Activated naive CD8-positive, alpha-beta T cell treated with anti-CD3 and anti-CD28 coated beads, Interleukin-2, amount 50 U/mL, for 24 hours (primary cell): ENCODE measurements at places on chromosomes 5 and 9.
A peak's percentile ranks its signal among the peaks of the same experiment; 100 is the strongest.

DNA sequence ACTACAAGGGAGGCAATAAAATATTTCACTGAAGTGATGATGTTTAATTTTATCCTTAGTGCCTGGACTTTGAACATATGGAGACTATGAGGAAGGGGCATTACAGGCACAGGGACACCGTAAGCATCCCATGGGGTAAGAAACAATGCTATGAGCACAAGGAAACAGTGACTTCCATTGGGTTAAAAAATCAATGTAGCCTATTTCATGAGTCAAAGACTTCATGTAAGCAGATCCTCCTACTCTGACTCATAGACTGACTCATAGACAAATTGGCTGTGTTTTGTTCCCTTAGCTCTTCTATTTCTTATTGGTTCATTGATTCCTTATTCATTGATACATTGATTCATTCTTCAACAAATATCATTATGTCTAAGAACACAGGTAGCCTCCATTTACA lies 351.0 kb downstream of the PRELID2 start:
- DNase-seq = no peak

GRCh38 chr5:1814183-1815020 lies 13.2 kb downstream of the NDUFS6 start:
- DNase-seq = no peak

DNA sequence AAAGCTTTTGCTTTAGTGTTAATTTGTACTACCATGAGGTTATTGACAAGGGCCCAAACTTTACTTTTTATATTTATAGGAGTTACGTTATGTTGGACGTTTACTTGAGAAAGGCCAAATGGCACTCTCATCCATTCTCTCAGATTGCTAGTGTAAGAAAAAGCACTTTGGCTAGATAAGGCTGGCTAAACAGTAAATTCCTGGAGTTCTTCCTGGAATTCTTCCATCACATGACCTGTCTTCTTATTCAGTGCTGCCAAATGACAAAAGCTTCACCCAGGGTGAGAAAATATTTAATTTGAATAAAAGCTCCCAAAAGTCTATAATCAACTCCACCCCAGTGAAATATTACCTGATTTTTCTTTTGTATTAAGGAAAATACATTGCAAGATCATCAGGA lies 1568.9 kb upstream of the ACO1 start:
- DNase-seq = no peak

GRCh38 chr9:36928670-36929349 lies 105.3 kb downstream of the PAX5 start:
- DNase-seq = peak; percentile 14

DNA sequence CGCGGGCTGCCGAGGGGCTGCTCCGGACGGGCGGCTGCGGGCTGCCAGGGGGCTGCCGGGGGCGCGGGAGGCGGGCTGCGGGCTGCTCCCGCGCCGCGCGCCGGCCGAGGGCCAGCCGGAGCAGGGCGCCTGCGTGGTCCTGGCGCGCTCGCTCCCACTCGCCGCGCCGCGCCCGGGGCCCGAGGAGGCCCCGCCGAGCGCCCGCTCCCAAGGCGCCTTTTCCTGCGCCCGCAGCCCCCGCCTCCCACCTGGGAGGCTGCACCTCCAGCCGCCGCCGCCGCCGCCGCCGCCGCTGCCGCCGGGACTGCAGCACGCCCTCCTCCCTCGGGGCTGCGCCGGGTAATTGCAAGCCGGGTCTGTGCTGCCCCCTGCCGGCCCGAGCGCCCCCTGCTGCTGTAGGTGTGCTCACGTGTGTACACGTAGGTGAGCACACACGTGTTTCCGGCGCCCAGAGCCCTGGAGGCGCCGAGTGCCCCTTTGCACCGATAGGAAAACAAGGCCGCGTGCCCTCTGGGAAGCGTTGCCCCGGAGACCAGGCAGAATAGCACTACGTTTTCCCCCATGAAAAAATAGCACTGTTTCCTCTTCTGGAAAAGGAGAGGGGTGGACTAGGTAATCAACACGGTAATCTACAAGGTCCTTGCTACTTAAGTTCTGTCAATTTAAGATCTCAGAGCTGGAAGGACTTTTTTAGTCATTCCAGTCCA lies at the start of gene EPB41L4B:
EPB41L4B (minus strand) TSS at position 318 of the 707 bp plus-strand sequence. CDS start 613 bp downstream, outside the sequence.
- peak; percentile 93 for DNase-seq

DNA sequence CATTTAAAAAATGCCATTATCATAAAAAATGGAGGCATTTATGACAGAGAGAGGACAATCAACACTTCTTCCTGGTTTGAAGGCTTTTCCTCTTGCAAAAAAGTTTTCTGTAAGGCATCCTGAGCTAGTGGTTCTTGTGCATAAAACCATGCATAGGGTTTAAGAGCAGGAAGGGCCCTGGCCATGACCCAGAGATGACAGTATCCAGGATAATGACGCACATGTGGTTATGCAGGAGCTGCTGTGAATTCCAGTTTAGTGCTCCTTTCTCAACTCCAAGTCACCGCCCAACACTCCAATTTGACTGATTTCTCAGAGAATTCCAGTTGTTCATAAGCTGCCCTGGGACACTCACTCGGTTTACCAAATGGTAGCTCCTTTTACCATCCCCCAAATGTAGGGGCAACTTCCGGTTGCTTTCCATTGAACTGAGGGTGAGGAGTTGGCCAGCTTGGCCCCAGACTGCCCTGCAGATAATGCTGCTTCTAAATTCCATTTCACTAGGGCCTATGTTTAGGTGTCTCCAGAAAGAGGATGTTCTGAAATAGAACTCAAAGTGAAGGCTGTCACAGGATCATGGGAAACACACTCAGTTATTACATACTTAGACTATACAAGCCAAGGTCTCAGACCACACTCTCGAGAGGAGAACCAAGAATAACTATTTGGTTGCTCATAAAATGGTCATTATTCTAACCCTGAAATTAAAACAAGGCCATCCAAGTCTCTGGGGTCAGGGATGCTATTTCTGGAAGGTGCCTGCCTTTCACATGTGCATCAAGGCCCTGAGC lies 179.1 kb downstream of the SLIT3 start:
- no peak for DNase-seq

- no peak for DNase-seq
Observed at GRCh38 chr5:33281431-33281843, 159.3 kb upstream of the TARS1 start.

DNA sequence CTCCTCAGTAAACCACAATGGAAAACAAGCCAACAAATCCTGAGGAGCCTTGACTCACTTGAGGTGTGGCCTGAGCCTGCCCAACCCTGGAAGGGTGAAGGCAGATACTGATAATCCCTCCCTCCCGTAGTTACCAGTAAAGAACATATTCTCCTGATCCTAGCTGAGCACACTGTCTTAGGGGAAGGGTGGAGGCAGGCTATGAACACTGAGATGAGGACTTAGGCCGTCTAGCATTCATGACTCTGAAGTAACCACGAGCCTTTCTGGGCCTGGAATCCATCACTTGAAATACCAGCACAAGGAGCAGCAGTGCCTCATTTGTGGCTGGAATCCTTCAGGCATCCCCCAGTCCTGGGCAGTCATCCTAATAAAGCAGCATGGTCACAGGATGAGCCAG lies 124.5 kb upstream of the PRLR start:
- DNase-seq = no peak

DNA sequence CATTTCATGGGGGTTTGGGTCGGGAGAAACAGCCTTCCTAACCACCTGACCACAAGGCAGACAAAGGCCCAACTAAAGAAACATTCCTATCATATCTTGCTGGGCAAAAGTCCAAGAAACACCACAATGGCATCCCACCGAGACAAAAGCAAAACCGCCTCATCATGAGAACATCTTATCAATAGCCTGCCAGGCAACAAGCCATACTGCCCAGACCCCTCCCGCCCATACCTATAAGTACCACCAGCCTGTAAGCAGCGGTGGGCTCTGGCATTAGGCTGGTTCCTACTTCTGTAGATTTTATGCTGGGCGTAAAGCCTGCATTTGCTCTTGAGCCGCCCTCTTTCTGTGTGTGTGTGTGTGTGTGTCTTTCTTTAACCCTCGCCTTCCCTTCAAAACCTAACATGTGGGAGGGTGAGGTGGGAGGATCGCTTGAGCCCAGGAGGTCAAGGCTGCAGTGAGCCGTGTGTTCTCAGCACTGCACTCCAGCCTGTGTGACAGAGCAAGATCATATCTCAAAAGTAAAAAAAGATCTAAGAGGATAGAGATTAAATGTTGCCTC lies 56.9 kb downstream of the PDE6A start:
- no peak for DNase-seq

DNA sequence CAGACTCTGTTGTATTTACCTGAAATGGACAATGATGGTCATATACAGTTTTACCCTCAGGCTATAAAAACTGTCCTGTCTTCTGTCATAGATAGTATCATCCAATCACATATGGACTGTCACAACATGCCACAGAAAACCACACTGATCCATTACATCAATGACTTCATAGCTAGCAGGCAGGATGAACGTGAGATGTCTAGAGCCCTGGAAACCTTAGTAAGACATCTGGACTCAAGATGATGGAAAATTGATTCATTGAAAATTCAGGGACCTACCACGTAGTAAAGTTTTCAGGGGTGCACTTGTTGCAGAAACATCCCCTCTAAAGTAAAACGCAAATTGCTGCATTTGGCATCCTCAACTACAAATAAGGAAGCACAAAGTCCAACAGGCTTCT lies 284.4 kb upstream of the RGMB start:
- no peak for DNase-seq

DNA sequence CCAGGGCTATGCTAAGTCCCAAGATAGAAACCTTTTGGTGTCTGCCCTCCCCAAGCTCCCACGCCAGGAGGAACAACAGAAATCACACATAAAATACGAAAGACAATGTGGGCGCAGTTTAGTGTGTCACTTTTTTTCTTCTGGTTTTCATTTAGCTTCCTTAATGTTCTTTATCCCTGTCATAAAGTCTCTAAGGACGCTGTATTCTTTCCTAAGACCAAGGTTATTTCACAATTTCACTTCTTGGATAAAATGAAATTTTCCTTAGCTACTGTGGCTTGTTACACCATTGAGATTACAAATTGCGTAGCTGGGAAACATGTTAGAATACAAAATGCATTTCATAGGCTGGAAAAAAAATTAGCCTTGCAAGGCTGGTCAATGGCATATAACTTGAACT lies 85.4 kb downstream of the GLIS3 start:
- no peak for DNase-seq

DNA sequence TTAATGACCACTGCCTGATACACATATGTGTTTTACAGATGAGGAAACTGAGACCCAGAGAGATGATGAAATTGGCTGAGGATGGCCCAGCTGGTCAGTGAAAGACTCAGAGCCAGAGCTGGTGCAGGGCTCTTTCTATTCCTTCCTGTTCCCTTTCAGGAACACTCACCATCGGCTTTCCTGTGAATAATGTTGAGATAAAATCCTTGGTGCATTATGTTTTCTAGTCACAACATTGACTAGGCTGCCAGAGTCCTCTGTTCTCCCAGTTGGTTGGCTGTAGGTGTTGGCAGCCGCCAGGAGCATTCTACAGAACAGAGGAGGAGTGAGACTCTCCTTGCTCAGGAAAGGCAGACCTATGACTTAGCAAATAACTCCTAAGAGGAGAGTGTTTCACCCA lies 14.8 kb downstream of the TGFBI start:
- DNase-seq = no peak

DNA sequence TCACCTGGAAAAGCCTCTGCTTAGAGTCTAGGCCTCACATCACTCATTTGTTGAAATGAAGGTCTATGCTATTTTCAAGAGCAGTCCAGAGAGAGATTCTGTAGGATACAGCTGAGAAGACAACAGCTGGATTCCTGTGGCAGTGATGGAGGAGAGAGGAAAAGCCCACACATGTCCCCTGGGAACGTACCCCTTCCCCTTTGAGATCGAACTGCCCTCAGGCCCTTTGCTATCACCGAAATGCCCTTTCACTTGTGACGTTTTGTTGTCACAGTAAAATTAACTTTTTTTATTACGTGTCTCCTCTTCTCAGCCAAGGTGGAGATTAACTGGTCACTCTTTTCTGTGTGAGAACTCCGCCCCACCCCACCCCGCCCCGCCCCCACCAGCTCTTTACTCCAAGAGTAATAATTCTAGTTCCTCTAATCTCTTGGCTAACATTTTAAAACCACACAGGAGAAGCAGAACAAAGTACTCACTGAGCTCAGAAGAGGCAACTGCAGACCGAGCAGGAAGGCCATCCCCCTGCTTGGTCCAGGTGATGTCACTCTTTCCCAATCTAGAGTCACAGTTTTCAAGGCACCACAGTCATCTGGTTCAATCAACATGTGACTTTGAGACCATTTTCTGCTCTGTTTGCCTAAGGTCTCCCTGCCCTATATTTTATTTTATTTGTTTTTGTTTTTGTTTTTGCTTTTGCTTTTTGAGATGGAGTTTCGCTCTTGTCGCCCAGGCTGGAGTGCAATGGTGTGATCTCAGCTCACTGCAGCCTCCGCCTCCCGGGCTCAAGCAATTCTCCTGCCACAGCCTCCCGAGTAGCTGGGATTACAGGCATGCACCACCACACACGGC lies 105.6 kb downstream of the SUSD1 start:
- DNase-seq = no peak

- no peak for DNase-seq
Observed at GRCh38 chr5:80686757-80687156, 32.0 kb upstream of the DHFR start.

- no peak for DNase-seq
Observed at GRCh38 chr5:166909040-166909439, 1382.4 kb upstream of the WWC1 start.

DNA sequence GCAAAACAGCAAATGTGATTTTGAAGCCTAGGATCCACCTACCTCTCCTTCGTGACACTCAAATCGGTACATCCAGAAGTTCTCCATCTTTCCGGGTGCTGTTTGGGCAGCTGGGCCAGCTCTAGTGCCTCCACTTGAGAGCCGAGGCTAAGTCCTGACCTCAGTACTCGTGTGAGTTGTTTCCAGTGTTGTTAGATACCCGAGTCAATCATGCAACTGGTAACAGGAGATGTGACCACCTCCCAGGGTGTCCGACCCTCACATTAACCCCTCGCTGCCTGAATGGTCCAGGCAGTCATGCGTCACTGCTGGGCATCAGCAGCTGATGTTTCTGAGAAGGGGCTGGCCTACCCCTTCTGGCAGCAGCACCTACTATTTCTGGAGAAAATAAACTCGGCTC lies 170.3 kb downstream of the ENTREP1 start:
- DNase-seq = no peak

DNA sequence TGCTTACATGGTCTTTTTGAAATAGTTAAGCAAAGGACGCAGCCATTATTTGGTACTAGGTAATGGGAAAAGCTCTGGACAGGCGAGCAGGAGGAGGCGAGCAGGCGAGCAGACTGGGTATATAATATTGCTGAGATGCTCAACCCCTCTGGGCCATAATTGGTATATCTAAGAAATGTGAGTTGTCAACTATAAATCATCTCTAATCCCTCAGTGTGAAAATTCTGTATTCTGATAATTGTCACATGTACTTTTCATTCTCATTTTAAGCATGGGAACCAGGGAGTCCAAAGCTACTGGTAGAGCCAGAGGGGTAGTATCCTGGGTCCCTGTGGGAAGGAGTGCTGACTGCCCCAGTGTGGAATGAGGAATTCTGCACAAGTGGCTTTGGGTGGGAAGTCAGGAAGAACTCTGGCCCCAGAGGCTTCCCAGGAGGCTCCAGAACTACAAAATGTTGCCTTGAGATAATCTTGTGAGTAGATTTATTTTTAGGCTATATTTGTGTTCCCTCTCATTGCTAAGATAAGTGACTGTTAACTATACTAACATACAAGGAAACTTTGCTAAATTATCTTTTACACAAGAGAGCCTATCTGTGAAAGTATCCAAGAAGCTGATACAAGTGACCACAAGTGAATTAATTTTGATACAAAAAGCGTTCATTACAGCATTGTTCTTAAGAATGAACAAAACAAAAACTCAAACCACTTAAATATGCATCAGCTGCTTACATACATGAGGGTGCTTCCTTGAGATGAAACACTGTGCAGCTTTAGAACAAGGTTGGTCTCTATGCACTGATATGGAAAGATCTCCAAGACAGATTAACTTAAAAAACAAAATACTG lies 70.5 kb upstream of the TNFAIP8 start:
- DNase-seq = no peak

- DNase-seq = no peak
Observed at GRCh38 chr9:21696411-21696871, 106.0 kb upstream of the MTAP start.
